Activated CD4-positive, CD25-positive, alpha-beta regulatory T cell treated with anti-CD3 and anti-CD28 coated beads, Interleukin-2, amount 50 U/mL, for 24 hours (primary cell): ENCODE measurements at places on chromosomes 4 and X.
A peak's percentile ranks its signal among the peaks of the same experiment; 100 is the strongest.

DNA sequence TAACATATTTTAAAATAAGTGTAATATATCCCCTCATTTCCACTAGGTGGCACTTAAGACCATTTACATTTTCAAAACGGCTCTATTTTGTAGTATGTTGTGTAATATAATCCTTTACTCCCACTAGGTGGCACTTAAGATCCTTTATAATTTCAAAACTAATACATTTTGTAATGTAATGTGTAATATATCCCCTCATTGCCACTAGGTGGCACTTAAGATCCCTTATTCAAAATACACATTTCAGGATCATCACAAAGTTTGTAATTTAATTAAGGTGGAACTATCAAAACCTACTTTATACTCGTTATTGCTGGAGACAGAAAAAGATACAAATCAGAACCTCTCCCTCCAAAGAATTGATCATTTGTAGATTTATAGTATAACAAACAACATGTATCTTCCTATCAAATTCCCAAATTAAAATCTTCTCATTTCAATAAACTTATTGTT is 132.5 kb downstream of the ARHGAP6 start:
- peak; percentile 94 for ATAC-seq

DNA sequence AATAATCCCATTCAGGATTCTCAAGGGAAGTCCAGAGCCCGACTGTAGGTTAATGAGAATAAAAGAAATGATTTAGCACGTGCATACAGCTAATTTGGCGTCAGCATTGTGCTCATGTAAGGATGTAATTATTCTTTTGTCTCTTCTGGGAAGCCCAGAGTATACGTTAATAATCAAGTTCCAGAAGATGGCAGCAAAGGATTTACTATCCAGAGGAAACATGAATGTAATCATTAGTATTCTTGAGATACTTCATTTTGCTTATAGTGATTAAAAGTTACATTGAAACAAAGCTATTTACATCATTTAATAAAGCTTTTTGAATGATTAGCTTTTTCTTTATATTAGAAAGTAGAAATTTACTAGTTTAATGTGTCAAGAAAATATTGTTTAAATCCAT is 27.1 kb upstream of the MAP9 start:
- ATAC-seq, result no peak

- no peak for ATAC-seq
Observed at GRCh38 chr4:48342606-48342880, 1.2 kb downstream of the SLAIN2 start.

- no peak for ATAC-seq
Observed at GRCh38 chr4:33407496-33407895, 2687.3 kb downstream of the PCDH7 start.

- no peak for ATAC-seq
Observed at GRCh38 chrX:79065696-79066095, 78.8 kb upstream of the GPR174 start.

GRCh38 chrX:88135735-88136134 is 611.3 kb upstream of the CPXCR1 start:
- ATAC-seq, result no peak

DNA sequence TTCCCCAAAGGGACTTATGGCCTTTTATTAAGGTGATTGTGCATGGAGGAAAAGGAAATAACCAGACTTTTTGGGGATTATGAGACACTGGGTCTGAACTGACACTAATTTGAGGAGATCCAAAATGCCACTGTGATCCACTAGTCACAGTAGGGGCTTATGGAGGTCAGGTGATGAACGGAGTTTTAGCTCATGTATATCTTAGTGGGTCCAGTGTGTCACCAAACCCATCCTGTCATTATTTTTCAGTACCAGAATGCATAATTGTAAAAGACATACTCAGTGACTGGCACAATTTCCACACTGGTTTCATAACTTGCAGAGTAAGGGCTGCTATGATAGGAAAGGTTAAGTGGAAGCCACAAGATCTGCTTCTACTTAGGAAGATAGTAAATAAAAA is 131.3 kb downstream of the RTL3 start:
- ATAC-seq, result peak; percentile 64

- no peak for ATAC-seq
Observed at GRCh38 chr4:27368781-27369180, 508.1 kb downstream of the STIM2 start.

- ATAC-seq, result no peak
Observed at GRCh38 chr4:36067116-36067515, 177.2 kb downstream of the ARAP2 start.

DNA sequence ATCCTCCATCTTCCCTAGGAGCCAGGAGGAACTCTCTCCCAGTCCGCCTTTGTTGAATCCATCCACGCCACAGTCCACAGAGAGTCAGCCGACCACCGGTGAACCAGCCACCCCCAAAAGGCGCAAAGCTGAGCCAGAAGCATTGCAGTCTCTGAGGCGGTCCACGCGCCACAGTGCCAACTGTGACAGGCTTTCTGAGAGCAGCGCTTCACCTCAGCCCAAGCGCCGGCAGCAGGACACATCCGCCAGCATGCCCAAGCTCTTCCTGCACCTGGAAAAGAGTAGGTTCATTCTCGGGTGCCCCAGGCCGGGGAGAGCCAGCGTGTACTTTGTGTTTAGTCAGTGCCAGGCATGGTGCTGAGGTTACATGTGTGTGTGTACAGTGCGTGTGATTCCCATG is 7.4 kb downstream of the MSL3 start:
- no peak for ATAC-seq

DNA sequence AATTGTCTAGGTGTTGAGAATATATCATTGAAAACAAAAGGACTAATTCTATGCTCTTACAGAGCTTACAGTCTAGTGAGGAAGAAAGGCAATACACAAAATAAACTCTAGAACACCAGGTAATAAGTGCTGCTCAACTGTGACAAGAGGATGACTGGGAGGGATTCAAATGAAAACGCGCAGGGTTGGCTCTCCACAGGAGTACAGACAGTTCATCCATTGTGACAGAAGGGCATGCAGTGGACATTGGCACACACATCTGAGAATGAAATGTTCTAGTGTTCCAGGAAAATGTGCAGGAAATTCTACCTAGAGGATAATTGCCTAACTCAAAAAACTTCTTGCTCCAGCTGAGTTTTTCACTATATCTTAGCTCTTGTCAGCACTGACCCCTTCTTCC is 492.0 kb downstream of the IDS start:
- no peak for ATAC-seq

DNA sequence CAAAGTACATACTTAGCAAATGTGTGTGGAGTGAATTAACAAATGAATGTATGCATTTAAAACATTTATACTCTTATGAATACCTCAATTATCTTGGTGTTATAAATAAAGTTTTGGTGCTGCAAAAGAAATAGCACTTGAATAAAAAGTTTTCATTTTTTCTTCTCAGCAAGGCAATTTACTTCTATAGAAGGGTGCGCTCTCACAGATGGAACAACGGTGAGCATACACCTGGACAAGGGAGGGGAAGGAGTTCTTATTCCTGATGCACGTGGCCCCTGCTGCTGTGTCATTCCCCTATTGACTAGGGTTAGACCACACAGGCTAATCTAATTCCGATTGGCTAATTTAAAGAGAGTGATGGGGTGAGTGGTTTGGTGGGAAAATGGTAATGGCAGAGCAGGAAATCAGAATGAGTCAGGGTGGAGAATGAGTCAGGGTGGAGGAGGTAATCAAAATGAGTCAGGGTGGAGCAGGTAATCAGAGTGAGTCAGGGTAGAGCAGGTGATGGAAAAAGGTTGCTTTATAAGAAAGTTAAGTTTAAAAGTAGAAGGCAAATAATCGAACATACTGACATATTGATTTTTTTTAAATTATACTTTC is 28.2 kb upstream of the PGK1 start:
- ATAC-seq, result no peak

- peak; percentile 63 for ATAC-seq
Observed at GRCh38 chr4:105061136-105061696, 85.5 kb upstream of the TET2 start.

GRCh38 chr4:141933978-141934377 is 297.6 kb downstream of the IL15 start:
- no peak for ATAC-seq

GRCh38 chrX:146054311-146054710 is 236.7 kb downstream of the SLITRK2 start:
- ATAC-seq, result no peak

DNA sequence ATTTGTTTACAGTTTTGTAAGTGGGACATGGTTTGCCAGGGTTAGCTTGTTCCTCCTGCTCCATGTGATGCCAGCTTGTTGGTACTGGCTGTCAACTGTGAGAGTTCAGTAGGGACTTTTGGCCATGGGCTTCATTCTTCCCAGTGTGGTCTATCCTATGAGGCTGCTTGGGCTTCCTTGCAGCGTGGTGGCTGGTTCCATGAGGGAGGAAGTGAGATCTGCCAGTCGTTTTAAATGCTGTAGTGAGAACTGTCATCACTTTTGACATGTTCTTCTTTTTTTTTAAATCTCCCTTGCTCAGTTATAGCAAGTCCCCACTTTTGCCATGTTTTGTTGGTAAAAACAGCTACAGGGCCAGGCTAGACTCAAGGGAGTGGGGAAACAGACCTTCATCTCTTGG is 15.9 kb downstream of the NSD2 start:
- no peak for ATAC-seq

- peak; percentile 59 for ATAC-seq
Observed at GRCh38 chrX:132216806-132217202, 2.4 kb downstream of the RAP2C start.

DNA sequence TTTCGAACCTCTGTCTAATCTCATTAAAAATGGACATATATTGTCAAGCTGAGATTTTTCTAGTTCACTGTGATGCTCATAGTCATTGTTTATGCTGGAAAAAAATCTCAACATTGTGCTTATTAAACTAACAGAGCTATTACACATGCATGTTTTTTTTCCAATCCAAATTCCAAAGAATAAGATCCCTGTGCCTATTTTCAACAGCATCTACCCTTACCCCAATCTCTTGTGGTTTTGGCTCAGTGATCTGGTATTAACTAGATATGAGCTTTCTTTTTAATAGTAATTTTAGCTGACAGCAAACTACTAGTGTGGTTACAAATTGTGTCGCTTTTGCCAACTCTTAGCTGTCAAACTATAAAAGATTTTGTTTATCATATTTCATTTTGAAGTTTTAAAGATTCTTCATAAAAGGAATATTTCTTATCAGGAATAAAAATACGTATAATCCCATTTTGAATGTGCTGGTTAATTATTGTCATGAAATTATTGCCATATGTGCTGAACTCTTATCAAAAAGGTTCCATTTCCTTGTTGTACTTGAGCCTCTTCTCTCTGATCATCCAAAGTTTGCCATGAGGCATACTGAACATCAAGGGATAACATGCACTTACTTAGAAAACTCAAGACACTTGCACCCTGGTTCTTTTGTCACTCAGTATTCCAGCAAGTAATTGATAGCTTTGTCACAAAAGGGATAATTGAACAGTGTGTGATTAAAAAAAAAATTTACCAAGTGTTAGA is 241.2 kb downstream of the ARHGAP24 start:
- ATAC-seq, result no peak

DNA sequence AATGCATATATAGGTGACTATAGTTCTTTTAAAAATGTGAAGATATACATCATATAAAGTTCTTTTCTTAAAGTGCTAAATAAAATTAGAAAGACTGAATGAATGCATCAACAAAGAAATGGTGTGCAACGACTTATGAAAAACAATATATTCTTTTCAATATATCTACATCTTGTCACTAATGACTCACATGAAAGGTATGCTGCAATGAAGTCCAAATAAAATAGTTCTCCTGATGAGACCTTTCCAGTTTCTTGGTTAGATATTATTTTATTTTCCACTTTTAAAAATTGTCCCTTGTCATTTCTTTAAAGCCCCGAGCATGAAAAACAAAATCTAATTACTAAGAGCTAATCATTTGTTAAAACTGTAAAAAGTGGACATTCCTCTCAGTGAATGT is 462.1 kb downstream of the PCDH11X start:
- no peak for ATAC-seq

DNA sequence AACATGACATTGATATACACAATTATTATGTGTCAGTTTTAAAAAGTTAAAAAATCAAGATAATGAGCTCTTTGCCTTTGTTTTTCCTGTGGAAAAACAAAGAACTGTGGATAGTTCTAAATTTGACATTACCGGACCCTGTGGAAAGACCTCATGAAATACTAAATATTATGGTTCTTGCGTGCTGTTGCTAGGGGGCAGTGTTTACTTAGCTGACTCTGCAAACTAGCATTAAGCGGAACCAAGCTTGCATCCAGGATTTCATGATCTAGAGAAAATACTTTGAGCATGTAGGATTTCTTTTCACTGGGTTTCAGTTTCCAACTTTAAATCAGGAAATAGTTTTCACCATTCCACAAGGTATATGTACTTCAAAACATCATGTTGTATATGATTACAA is 33.6 kb downstream of the CLCN4 start:
- ATAC-seq, result no peak

GRCh38 chrX:148609515-148610327 is 109.3 kb downstream of the AFF2 start:
- peak; percentile 78 for ATAC-seq

- no peak for ATAC-seq
Observed at GRCh38 chr4:16377887-16378286, 151.6 kb upstream of the TAPT1 start.

- ATAC-seq, result no peak
Observed at GRCh38 chr4:176840166-176840565, 47.4 kb upstream of the VEGFC start.

DNA sequence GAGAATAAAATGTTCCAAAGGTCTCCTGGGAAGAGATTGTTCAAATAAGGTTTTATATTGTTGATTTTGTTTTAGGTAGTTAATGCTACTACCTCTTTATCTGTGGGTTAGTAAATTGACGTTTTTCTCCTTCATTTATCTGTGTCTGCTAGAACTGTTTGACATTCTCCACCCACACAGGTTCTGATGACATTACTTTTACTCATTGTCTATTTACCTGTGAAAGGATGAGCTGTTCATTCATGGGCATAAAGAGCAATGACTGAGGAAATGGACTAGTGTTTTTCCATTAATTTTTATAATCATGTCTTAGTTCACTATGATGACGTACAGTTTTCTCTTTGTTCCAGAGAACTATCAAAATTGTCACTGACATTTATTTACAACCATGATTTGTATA is 75.6 kb downstream of the CPE start:
- ATAC-seq, result peak; percentile 87

DNA sequence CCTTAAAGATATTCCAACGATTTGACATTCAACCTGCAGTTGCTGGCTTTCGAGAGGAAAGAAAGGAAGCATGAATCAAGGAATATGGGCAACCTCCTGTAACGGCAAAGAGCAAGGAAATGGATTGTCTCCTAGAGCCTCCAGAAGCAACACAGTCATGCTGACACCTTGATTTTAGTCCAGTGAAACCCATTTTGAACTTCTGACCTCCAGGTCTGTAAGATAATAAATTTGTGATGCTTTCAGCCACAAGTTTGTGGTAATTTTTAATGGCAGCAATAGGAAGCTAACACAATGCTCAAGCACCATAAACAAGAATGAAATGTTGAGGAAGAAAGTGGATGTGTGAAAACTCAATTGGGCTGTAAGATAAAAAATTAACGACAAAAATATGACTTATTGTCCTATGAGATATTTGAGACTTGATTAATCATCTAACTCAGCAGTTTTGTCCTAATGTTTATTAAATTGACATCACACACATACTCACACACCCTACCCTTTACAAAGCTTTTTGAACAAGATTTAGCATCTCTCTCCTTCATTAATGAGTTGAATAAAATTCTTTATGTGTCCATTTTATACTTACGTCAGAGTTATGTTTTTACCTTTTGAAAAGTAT is 857.2 kb upstream of the INTU start:
- ATAC-seq, result no peak

- peak; percentile 15 for ATAC-seq
Observed at GRCh38 chr4:8229331-8229975, 30.4 kb downstream of the SH3TC1 start.
